Effector memory CD4-positive, alpha-beta T cell (primary cell): ENCODE measurements at places on chromosomes 1 and 21.

DNA sequence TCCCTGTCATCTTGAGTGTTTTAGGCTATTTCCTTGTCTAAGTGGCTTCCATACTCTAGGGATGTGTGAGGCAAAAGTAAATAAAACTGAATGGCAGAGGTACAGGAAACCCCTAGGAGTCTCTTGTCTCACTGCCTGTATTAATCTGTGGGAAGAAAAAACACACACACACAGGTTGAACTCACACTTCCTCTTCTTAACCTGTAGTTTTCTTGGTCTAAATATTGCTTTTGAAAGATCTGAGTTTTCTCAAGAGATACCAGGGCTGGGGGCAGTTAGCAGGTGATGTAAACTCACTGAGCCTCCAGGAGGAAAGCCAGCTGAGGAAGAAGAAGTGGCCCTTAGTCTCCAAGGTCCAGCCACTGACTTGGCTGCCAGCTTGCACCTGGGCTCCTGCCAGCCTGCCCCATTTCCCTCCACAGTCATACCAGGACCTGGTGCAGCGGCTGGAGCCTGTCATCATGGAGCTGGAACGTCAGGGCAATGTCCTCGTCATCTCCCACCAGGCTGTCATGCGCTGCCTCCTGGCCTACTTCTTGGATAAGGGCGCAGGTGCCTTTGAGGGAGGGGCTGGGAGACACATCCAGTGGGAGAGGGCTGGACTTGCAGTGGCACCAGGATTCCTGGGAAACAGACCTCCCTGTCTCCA, 16.9 kb downstream of the PFKFB2 start:
- no peak for DNase-seq

GRCh38 chr1:59188413-59189213, 108.3 kb upstream of the FGGY start:
- DNase-seq = no peak

DNA sequence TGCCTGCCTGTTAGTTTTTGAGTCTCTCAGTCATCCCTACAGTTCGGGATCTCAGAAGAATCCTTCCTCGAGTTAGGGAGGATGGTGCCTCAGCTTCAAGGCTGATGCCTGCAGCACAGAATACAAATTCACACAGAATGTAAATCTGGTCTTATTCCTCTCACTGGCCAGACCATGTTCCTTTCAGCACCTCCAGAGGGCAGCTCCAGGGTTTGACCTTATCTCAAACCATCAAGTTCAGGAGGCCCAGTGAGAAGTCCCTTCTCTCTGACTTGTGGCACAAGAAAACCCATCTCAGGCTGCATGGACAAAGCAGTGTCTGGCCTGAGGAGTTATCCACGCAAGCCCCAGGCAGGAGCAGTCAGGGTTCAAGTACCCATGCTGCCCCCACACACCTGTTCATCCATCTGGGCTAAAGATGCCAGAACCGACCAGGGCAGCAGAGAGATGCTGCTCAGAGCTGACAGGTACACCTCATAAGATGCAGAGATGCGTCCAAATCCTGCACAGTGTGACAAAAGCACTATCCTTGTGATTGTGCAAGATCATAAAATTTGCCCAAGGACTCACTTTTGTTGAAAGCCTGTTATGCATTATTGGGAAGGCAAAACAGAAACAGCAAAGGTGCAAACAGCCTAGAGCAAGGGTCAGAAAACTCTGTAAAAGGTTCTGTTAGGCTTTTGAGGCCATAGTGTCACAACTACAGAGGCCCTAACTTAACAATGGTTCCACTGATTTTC, 49.8 kb downstream of the BCAR3 start:
- DNase-seq = no peak

- DNase-seq = no peak
Observed at GRCh38 chr1:25614501-25615171, 2.0 kb upstream of the MAN1C1 start.

GRCh38 chr1:89221341-89221740, 22.6 kb upstream of the GBP4 start:
- DNase-seq = no peak
